Stimulated activated CD4-positive, alpha-beta T cell treated with anti-CD3 and anti-CD28 coated beads, TNF-alpha, amount 100 ng/mL, for 4 hours (primary cell): ENCODE measurements at places on chromosomes 7 and 10.

DNA sequence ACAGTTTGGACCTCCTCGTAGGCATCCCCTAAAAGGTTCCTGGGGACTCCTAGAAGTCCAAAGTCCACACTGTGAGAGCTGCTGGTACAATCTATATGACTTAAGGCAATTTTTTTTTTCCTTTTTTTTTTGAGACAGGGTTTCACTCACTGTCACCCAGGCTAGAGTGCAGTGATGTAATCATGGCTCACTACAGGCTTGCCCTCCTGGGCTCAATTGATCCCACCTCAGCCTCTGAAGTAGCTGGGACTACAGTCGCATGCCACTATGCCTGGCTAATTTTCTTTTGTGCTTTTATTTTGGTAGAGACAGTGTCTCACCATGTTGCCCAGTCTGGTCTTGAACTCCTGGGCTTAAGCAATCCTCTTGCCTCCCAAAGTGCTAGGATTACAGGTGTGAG, 4.6 kb upstream of the SPOCK2 start:
- no peak for DNase-seq

- DNase-seq: no peak
These were observed 27.4 kb upstream of the NFKB2 start for GRCh38 chr10:102368077-102368476.

DNA sequence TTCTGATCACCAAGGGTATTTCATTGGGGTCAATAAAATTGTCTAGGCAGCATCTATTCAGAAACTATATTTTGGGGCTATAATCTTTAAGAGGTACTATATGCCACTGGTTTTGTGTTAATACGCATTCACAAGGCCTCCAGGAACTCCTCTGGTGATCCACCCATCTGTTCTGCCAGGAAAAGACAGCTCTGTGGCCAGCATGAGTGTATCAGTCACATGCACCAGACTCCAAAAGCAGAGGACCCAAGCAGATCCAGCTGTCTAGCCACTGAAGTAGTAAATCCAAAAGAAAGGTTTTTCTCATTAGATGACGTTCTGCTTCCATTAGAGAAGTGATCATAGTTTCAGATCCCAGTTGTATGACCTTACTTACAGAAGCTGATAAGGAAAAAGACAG, 199.6 kb upstream of the CELF2 start:
- no peak for DNase-seq

DNA sequence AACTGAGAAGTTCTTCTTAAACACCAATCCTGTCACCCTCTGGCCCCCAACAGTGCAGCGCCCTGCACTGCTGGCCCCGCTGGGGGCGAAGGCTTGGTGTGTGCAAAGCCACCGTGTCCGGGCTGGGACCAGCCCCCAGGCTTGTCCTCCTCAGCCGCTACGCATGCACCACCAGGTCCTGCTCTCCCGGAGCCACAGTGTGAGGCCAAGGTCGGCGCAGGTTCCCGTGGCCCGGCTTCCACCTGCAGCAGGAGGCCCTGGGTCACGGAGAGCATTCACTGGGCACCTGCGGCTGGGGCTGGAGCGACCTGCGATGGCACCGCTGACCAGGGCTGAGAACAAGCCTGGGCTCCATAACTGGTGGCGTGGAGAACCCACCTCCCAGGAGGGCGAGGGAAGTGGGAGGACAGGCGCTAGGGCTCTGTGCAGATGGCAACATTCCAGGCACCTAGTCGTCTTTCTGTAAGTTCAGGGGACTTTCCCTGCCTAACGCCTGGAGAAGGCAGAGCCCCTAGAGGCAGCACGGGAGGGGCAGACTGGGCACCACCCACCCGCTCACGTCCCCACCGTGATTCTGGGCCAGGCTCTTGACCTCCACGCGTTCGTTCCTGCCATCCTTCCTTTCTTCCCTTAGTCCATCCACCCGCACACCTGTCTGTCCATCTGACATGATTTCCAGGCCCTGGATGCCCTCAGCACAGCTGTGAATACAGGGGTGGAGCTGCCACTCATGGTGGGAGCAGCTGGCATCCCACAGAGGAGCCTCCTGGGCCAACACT, 271.6 kb downstream of the ELFN1 start:
- no peak for DNase-seq

GRCh38 chr10:30228417-30229036, 120.6 kb downstream of the MTPAP start:
- no peak for DNase-seq

GRCh38 chr10:43255634-43256431, 11.0 kb downstream of the RASGEF1A start:
- no peak for DNase-seq

GRCh38 chr7:45721686-45722598, 147.8 kb downstream of the ADCY1 start:
- DNase-seq: no peak

DNA sequence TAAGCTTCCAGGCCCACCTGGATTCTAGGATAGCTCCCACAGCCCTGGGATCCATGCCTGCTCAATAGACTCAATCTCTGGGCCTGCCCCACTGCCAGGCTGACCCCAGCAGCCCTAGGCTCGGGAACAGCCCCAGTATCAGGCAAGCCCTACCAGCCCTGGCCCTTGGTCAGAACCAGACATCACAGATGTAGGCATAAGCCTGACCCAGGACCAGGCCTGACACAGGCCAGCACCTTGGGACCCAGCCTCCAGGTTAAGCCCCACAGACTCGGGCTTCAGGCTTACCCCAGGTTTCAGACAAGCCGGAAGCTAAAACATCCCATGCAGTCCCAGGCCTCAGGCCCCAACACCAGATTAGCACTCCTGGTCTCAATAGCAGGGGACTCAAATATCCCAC, 276.2 kb upstream of the LRRTM3 start:
- no peak for DNase-seq

- DNase-seq: no peak
These were observed 36.9 kb downstream of the FRMPD2 start for GRCh38 chr10:48237259-48238250.

DNA sequence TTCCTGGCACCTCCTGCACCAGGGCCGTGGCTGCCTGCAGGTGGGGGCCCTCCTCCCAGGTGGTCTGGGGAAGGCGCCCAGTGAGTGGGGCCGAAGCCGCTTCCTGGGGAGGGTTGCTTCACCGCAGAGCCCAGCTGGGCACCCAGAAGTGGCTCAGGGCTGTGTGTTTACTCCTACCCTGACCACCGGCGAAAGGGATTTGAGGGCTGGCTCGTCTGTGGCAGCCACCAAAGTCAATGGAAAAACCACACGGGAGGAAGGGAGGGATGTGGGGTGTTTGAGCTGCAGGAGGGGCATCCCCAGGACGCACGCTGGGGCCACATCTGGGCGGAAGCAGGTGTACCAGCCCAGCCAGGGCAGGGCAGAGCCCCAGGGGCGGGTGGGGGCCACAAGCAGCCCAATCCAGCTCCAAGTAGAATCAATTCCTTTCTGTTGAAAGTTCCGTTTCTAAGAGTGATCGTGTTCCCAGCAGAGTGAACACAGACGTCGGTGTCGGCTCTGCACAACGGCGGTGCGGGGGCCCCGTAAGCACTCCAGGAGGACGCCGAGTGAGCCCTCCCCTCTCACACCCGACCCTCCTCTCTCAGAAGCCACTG, 69.9 kb downstream of the FOXL3 start:
- no peak for DNase-seq

DNA sequence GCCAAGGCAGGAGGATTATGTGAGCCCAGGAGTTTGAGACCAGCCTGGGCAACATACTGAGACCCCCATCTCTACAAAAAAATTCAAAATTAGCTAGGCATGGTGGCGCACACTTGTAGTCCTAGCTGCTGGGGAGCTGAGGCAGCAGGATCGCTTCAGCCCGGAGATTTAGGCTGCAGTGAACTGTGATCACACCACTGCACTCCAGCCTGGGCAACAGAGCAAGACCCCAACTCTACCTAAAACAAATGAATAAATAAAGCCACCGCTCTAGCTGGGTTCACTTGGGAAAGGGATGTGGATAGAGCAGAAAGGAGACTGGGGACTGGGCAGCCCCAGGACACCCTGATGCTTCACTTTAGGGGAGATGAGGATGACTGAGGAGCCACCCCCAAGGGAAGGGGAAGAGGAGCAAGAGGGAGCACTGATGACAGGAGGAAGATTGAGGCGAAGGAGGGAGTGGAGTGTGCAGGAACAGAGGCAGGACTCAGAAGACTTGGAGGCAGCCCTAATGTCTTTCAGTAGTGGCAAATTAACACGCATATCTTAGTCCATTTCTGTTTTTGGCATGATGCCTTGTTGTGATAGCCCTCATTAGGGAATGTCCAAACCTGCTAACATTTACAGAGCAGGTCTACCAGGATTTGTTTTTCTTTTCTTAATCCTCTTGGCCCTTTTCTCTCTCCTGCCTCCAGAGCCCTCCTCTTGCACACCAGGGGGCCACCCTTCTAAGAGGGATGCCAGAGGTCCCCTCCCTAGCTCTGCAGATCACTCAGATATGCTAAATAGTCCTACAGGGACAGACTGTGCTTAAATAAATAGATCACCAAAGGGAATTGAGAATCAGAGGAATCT, 88.3 kb downstream of the C10orf105 start:
- DNase-seq: no peak

DNA sequence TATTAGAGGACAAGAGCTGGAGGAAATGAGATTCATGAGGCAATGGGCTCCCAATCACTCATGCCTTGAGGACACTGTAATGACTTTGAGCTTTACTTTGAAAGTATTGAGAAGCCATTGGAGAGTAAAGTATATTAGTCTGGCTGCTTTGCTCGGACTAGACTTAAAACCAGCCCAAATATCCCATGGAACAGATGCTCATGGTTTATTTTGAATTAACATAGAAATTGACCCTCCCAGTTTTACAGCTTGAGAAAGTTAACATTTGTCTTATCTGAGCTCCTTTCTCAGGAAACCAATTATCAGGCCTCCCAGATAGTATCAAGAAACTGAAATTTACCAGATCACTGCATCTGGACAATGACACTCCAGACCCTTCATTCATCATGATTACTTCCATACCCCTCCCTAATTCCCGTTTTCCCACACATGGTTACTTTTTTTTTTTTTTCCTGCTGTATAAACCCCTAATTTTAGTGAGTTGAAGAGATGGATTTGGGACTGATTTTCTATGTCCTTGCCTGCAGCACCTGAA, 270.8 kb upstream of the SMIM30 start:
- no peak for DNase-seq

- no peak for DNase-seq
These were observed 36.6 kb upstream of the AGR3 start for GRCh38 chr7:16918288-16918895.

GRCh38 chr10:116565534-116565933, 19.8 kb downstream of the PNLIP start:
- no peak for DNase-seq

GRCh38 chr7:14606101-14606500, 296.4 kb downstream of the DGKB start:
- no peak for DNase-seq

- no peak for DNase-seq
These were observed 711.1 kb upstream of the SEMA3D start for GRCh38 chr7:85897967-85898366.

DNA sequence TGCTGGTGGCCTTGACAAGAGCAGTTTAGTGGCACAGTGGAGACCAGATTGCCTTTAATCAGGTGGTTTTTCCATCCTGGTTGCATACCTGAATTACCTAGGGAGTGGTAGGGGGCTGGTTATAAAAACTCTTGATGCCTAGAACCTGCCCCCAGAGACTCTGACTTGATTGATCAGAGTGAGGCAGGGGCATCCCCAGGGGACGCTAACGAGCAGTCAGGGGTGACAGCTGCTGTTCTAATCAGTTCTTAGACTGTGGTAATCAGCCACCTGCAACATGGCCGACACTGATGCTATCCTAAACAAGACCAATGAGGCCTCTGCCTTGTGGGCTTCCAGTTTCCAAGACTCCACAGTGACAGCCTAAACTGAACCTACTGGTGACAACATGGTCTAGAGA, 2.0 kb upstream of the OPALIN start:
- DNase-seq: no peak

GRCh38 chr7:40542982-40543741, 408.4 kb downstream of the SUGCT start:
- no peak for DNase-seq

DNA sequence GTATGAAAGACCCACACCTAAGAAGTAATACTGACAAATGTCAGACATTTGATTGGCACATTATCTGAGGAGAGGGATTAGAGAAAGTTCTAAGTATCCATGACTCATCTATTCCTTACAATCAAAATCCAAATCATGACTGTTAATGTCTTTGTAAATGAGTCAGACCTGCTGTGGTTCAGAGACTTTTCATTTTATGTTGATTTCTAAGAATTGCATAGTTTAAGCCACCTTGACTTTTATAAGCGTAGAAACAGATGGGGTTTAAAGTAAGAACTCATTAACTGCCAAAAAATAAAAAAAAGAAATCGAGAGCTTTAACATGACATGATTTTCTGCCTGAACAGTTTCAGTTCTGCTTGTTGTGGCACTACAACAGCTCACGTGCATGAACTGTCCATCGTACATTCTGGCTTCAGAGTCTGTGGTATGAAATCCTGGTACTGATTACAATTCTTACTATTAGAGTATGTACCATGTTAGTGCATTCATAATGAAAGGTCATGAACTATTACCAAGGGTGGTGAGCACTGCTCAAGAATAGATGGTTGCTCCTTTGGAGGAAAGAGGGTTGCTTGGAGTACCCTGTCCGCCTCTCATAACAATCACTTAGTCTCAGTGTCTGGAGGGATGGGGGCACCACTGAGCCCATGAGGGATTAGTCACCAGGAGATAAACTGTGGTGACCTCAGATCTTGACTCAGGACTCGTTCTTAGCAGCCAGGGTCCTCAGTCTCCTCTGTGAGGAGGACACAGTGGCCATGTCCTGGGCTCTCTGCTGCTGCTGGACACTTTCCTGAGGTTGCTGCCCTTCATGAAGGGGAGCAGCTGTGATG, 42.2 kb downstream of the ACSM6 start:
- DNase-seq: no peak

GRCh38 chr10:77687621-77688020, 50.0 kb upstream of the KCNMA1 start:
- no peak for DNase-seq
